ENCODE measurements at places on chromosomes 3 and 15.
A peak's percentile ranks its signal among the peaks of the same experiment; 100 is the strongest.

DNA sequence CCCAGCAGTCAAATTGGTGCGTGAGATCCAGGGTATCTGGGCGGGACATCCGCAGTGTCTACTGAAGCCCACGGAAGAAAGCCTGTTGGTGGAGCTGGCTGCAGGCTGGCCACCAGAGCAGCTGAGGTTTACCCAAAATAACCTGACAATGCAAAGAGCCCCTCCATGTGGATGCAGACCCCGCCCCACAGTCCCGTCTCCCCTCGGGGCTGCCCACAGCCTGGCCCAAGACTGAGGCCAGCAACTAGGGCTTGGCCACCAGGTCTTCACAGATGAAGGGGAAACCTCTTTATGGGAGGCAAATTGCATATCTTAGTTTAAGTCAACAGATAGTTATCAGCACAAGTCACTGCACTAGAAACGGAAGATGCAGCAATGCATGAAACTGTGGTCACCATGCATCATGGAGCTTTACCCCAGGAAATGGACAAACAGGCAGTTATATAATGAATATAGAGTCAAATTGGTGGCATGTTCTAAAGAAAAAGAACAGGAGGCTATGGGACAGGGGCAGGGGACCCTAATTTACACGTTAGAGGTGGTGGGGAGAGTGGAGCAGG lies 86.3 kb downstream of the ARNT2 start:
- DNase-seq = no peak

GRCh38 chr3:82001276-82001923 lies 240.0 kb upstream of the GBE1 start:
- DNase-seq = no peak

DNA sequence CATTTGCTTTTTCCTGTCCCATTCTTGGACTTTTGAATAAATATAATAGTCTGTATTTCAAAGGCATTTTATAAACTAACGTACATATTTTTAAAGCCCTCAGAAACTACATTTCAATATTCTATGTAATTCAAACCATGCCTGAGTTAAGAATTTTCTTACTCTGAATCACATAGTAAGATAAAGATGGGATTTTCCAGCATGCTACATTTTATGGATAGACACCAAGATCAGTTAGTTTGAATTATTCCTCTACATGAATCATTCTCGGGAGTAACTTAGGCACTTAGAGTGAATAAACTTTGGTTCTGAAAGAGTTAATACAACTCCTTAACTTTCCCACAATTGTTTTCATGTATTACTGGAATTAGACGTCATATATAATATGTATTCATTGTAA lies 713.3 kb upstream of the CBLB start:
- DNase-seq = no peak

DNA sequence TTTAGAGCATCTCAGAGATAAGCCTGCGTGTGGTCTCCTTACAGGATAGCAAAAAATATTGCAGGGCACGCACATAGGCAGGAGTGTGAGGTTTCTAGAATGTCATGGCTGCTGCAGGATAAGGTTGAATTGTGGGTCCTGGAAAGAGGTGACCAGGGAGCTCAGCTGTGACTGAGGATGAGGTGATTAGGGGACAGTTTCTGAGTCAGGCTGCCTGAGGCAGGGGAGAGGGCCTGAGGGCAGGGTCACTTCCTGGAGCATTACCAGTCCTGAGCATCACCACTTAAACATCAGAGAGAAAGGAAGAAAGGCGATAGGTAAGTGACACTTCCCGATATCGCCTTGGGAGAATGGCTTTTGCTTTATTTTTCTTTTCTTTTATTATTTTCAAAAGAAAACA lies 813.8 kb downstream of the TUSC7 start:
- DNase-seq = peak; percentile 28

DNA sequence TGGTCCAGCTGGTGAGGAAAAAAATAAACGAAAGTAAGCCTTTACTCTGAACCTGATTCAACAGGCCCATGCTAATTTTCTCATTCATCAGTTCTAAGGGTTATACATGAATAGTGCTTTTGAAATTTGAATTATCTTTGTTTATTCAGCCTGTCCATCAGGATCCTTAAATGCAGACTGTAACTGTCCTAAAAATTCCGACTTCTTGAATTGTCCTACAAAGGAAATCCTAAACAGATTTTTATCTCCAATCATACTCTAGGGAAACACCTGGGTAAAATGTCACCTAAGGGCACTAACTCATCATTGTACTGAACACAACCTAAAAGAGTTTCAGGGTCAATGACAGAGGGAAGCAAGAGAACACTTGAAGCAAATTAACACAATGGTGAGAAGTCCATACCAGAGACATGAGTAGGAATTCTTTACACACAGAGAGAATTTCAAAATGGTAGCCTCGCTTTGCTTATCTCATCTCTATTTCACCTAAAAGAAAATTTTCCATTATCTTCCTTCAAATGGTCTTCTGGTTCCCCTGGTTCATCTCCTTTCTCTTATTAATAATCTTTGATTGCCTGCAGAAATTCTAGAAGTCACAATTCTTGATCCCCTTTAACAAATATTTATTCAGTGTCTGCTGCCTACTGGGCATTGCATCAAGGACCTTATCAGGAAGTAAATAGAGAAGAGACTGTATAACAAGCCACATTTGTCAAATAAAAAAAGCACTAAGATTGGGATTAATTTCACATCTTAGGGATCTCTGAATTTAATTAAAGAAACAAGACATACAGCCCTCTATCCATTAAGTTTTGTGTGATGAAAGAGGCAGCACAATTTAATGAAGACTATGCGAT lies 182.7 kb downstream of the MEIS2 start:
- DNase-seq = no peak

- DNase-seq = peak; percentile 23
Observed at GRCh38 chr3:173870976-173871375, 473.4 kb downstream of the NLGN1 start.

DNA sequence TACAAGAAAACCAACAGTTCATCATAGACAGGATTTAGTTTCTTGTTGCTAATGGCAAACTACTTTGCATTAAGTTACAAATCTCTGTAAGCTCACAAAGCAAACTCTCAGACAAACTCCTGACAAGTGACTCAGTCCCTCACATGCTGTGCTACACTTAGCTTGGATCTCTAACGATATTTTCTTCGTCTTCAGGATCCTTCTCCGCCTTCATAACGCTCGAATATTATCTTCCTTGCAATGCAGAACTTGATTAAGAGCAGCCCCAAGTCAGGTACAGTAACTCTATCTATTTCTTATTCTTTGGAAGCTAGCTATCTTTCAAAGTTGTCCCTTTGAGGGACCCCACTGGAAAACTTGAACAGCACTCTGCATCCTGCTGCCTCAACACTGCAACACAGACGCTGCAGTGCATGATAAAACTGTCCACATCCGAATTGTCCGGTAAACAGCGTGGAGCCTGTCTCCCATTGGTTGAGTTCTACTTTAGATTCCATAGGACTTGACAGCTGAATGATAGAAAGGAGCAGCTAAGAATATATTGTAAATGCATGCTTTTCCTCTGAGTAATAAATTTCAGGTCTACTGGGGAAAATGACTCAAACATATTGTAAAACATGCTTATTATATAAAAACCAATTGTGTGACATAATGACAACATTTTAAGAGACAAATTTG lies 61.3 kb downstream of the UACA start:
- peak; percentile 58 for DNase-seq

- DNase-seq = no peak
Observed at GRCh38 chr3:99409961-99410360, 228.4 kb upstream of the COL8A1 start.

GRCh38 chr3:177932346-177932745 lies 603.9 kb upstream of the KCNMB2 start:
- DNase-seq = no peak

DNA sequence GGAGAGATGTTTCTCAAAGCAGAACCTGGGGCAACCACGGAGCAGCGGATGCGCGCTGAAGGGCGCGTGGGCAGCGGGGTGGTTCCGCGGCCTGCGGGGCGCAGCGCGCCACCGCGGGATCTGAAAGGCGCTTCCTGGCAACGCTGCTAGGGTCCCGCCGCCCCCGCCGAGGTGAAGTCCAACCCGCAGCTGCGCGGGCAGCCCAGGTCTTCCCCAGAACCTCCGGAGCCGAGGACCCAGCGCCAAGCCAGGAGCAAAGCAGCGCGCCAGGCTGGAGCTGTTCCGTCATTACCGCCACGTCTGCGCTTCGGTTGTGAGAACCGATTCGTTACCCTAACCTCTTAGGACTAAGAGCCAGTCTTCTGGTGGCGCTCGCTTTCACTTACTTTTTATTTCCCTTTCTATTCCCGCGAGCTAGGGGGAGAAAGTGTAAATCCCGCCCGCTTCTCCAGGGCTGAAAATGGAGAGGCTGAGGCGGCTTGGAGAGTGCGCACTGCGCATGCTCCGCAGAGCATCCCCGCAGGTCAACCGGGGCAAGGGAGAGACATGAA lies 3.2 kb upstream of the GABRG3 start:
- DNase-seq = no peak

DNA sequence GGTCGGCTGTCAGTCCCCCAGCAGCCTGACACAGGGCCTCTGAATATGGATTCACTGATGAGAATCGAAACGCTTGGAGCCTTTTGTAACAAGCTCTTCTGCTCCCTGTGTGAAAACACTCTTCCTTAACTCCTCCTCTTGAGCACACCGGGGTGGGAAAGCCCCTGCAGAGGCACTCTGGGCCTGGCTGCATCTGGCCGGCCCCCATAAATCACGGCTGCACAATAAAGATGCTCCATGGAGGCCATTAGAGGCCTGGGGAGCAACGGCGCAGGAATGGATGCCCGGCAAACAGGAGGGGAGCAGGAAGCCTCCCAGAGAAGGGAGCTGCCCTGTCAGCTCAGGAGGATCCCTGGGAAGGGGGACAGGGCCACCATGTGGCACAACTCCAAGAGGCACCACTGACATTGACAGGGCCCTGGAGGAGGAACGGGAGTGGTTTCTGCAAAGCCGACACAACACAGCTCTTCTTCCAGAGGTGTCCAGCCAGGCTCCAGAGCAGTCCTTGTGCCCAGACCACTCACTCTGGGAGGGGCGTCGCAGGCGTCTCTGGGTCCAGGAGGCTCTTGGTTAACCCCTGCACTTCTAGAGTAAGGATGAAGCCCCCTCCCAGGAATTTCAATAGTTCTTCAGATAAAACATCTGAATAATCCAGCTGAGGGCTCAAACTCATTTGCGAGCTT lies 509.3 kb upstream of the PPP2R3A start:
- DNase-seq = no peak

- no peak for DNase-seq
Observed at GRCh38 chr15:87779746-87780145, 476.8 kb downstream of the NTRK3 start.

- DNase-seq = no peak
Observed at GRCh38 chr3:77150759-77151158, 110.9 kb downstream of the ROBO2 start.

DNA sequence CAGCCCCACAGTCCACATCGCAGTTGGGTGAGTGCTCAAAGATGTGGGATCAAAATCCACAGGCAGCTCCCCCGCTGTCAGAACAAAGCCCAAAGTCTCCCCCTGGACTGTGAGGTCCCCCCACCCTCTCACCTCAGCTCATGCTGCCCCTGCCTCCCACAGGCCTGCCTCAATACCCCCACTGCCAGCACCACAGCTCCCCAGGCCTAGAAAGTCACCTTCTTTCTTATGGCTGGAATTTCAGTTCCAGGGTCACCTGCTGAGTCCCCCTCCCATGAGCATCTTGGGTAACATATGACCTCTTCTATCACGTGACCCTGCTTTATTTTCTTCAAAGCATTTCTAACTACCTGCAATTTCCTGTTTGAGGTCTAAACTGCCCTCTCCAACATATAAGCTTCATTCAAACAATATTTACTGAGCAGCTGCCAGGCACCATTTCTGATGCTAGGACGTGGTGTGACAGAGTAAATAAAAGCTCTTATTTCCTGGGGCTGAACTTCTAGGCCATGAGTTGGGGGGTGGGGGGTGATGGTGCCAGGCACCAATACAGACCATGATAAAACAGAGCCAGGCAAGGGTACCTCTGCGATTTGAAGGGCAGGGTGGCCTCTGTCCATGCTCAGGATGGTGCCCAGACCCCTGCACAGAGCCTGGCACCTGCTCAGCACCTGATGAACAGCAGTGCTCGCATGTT lies 2.4 kb upstream of the TMEM89 start:
- DNase-seq = no peak

DNA sequence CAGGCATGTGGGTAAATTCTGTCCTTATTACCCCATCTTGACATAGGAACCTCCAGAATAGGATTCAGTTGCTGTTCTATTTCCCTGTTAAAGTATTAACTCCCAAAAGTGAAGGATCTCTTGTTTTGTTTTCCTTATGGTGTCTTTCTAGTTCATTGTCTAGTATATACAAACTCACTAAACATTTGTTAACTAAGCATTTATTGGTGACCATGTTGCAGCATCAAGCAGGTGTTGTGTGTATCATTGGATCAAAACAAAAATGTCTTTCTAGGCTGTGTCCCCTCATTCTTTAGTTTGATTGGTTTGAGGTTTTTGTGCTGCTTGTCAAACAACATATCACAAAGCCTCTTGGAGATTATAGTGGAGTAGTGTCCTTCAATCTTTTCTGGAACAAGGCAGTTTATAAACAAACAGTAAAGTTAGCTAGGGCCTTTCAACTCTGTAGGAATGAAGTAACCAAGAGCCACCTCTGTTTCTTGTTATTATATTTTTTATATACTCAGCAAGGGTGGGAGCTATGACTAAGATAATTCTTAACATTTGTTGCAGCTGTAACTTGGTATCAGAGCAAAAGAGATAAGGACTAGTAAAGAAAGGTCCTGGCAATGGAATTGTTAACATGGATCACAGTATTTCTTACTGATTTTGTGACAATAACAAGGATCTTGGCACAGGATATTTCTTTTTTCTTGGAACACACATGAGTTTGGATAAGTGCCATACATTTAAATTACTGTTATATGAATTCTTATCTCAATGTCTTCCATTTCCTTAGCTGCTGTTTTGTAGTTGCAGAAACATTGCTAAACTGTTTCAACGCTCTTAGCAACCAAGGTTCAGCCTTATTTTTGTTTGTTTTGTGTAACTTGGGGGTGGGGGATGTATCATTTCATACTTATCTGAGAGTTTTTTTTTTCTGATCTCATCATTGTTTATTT lies 49.3 kb downstream of the TMOD3 start:
- DNase-seq = peak; percentile 36

DNA sequence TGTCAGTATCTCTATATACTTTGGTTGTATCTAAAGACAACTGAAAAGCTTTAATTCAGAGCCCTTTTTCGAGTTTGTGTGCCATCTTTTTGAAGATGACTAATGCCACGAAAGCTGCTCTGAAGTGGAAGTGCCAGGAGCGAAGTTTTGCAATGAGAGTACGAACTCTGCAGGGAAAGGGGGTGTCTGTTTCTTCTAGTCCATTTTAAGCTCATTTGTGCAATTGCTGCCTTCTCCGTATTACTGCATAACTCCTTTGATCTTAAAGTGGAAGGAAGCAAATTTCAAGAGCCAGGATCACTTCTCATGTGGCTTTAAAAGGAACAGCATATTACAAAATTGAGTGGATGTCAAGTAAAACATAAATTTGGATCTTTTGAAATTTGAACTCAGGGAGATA lies 245.3 kb downstream of the FEZF2 start:
- no peak for DNase-seq

DNA sequence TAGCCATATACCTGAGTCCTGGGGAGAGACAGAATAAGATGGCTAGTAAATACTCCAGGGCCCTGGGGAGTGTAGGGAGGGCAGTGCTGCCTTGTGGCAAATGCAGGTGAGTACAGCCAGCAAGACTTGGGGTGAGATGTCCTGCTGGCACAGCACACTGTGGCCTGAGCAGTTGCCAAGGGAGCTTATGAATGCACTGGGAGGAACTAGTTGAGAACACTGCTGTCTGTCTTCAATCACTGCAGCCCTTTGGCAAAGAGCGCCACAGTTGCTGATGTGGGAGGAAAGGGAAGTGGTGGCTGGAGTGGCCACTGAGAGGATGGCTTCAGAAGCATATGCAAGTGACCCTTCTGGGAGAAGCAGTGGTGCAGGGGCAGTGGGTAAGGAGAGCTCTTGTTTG lies 264.6 kb downstream of the RORA start:
- DNase-seq = peak; percentile 40

Data from HT1080 (cell line).